Stimulated activated CD8-positive, alpha-beta memory T cell treated with anti-CD3 and anti-CD28 coated beads, Interleukin-2, amount 100 ng/mL, for 48 hours (primary cell): ENCODE measurements at places on chromosomes 12 and 14.

DNA sequence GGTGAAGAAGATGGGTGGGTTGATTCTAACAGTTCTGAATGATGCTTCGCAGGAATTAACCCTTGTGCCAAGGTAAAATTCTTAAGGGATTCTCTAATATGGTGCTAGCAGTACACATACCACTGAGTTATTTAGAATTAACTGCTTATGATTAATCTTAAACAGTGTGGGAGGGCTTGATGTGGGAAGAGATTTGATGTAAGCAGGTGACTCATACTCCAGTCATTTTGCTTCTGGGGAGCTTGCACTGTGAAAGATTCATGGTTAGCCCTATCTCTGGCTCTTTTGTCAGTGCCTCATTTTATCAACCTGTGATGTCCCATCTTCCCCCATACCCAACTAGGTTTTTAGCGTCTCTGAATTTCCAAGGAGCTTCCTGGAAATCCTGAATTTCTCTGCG is 83.8 kb downstream of the NRXN3 start:
- no peak for DNase-seq

GRCh38 chr12:27542628-27543027 is 18.6 kb downstream of the PPFIBP1 start:
- no peak for DNase-seq

DNA sequence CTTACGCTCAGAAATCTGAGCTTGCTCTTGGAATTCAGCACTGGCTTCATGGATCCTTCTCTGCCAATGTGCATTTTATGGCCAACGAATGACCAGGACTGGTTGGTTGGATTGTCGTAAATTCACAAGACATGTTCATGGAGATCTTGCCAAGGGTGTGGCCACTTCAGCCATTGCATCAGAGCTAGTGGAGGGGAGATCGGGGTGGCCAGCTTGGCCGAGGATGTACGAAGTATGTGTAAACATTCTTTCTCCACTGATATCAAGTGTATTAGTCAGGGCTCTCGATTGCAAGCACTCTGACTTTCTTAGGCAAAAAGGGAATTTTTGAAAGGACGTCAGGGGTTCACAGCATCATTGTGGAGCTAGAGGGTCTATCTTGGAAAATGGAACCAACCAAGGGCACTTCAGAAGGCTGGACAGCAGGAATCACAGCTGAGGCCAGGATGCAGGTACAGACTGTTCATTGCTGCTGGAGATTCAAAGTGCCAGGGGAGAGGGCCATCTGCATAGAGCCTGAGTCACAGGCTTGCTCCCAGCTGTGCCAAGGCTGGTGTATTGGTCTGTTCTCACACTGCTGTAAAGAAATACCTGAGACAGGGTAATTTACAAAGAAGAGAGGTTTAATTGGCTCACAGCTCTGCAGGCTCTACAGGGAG is 32.9 kb upstream of the ADGRD1 start:
- DNase-seq: no peak

- DNase-seq: no peak
Observed at GRCh38 chr14:49623941-49624839, 3.6 kb downstream of the MGAT2 start.

GRCh38 chr12:47078733-47079467 is 521 bp upstream of the PCED1B start:
- DNase-seq: no peak

DNA sequence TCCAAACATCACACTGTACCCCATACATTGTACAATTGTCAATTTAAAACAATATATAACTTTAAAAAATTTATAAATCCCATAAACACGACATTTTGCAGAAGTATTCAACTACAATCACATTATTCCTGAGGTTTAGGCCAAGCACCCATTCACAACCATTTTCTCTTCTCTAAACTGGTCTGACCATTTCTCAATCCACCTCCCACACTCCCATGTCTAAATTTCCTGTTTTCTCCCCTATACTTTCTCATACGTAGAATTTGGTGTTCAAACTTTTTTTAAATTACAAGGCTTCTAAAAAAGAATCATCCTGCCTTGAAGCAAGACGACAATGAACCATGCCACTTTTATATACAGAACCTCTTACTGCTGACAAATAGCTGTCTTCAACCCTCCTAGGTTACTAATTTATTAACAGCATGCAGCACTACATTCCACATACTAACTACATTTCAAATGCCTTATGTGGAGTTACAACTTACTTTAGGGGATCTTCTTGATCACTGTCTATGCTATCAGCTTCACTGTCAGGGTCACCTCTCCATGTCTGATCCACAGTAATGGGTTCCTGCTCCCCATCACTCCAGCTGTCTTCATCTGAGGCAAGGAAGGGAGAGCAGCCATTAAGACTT is 3.4 kb downstream of the KANSL2 start:
- no peak for DNase-seq

DNA sequence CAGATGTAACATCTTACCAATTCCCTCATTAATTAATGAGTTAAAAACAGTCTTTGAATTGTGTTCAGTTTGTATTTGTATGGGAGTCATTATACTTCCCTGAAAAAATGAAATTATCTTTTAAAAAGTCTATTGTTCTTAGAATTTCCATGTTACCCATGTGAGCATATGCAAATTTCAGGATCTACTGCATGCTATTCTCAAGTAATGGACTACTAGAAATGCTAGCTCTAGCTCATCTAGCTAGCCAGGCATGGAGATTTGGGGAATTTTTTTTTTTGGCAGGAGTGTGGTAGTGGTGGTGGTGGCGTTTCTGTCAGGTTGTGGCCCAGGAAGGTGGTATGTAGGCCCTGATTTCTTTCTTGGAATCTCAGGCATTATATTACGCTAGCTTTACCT is 218.4 kb downstream of the AEBP2 start:
- no peak for DNase-seq

DNA sequence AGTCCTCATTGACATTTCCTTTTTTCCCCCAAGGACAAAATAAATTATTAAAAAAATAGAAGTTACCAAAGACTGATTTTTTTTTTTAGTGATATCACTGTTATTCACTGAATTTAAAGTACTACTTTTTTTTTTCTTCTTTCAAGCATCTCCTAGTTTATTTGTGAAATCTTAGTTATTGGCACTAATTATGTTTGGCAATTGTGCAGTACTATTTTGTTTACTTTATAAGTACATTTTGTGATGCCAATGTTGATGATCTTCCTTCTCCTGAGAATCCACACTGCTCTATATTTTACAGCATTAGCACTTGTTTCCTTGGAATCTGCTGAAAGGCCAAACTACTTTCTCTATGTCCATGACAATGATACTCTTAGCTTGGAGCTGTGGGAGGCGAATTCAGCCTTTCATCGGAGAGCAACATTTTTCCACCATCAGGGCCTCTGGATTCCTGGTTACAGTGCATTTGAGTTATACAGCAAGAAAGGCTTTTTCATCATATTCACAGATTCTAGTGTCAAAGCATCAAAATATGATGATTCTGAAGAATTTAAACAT is 123.8 kb upstream of the PTPRQ start:
- DNase-seq: no peak

DNA sequence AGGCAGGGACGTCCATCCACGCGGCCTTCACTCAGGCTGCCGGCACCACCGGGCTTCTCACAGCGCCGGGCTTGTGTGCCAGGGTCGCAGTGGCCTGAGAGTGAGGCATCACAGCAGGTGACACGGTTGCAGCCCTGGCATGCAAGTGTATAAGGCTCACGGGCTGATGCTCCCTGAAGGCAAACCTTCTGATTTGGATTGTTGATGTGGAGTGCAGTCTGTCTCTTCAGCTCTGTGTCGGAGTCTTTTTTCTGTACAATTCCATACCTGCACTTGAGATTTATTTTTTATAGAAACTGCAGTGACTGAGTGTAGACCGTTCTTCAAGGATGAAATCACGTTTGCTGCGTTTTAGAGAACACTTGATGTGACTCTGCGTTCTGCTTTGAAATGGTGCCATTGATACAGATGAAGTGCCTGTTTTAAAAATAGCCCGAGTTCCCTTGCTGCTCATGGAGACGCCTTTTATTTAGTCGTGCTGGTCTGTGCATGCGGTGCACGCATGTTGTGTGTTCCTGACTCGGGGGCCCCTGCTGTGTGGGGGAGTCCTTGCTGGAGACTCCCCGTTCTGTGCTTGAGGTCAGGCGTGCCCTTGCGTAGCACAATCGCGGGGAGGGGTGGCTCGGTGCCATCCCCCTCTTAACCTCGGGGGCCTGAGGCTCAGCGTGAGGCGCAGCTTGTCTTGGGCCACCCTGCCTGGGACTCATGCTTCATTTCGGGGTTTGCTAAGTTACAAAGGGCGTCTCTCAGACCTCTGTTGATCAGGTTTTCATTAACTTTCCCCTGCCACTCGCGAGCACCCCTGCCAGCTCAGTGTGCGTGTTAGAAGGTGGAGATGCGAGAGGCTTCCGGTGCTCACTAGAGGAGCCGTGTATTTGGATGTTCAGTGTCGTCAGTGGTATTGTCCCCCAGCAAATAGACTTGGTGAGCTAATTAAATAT is 21.6 kb upstream of the AMN start:
- DNase-seq: no peak
